HCT116 (cell line): ENCODE measurements at places on chromosomes 2 and 18.

GRCh38 chr2:105402809-105403208 lies 4.0 kb upstream of the FHL2 start:
- DNase-seq: no peak

DNA sequence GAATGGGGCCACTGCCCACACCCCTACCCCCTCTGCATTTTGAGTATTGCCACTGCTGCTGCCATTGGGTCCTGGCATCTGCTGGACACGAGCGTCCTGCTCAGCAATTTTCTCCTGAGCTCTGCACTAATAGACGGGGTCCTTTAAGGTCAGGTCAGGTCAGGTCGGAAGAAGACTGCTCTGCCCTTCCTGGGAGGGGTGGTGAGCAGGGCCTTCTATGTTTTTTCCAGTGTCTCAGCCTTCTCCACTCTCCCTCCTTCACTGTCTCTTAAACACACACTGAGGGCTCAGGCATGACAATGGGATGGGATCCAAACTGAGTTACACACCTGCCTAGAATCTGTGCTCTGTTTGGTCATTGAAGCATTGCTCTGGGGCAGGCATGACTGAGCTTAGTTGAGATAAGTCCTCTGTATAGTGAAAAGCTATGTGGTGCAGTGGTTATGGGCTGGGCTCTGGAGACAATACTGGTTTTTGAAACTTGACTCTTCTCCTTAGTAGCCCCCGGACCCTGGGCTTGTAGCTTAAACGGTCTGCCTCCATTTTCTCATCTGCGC lies 10.6 kb downstream of the MYO1B start:
- DNase-seq: no peak

DNA sequence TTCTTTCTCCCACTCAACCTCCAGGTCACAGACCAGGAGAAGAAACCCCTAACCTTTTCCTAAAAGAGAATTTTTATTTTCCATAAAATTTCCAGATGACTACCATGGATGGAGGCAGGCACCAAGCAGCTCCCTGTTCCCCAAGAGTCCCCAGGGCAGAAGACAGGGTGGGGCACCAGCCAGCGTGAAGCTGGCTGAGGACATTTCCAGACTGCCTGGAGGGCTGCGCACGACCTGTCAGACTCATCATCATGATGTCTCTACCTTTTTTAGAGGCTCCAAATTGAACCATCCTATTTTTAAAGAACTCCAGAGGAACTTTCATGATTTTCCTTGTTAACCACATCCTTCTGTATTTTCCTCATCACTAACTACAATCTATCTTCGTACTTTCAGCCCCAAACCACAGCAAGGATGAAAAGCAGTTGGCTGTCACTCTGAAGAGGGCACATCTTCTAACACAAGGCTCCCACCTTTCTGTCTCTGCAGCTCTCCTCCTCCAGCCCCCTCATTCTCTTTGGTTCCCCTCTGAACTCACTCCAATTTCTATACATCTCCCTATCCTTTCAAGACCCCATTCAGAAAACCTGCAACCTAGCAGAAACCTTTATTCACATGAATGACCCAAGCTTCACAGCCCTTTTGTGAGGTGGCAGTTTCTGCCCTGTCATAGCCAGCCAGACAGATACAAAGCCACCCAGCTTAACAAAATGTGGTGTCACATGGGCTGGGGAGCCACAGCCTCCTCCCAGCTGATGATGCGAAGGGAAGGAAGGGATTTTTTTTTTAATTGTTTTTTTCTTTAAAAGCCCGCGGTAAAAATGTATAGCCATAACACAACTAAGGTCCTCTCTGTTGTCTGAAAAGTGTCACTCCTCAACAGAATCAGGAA lies 11.1 kb downstream of the AMMECR1L start:
- DNase-seq: no peak

DNA sequence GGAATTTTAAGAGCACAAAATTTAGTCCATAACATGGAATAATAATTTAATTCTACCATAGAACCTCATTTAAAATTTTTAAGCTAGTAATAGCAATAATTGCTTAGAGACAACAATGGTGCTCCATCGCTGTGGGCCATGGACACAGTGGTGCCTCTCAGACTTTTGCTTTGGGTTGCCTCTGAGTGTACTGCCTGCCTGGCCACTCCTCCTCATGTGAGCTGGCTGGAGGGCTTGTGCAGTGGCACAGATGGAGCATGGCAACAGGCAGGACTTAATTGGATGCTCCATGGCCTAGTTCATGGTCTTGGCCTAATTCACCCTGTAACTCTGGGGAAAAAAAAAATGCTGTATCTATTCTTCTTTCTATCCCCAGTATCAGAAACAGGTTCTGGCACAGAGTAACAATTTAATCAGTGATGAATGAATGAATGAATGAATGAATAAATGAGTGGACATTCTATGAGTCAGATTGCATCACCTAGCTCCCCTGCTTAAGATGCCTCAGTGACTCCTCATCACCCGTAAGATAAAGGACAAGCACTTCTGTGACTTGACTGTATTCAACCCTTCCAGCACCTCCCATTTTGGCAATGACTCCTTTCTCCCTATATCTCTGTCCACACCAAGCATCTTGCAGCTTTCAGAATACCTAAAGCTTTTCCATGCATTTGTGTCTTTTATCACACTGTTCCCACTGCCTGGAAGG lies 211.8 kb upstream of the SLC14A2 start:
- no peak for DNase-seq

DNA sequence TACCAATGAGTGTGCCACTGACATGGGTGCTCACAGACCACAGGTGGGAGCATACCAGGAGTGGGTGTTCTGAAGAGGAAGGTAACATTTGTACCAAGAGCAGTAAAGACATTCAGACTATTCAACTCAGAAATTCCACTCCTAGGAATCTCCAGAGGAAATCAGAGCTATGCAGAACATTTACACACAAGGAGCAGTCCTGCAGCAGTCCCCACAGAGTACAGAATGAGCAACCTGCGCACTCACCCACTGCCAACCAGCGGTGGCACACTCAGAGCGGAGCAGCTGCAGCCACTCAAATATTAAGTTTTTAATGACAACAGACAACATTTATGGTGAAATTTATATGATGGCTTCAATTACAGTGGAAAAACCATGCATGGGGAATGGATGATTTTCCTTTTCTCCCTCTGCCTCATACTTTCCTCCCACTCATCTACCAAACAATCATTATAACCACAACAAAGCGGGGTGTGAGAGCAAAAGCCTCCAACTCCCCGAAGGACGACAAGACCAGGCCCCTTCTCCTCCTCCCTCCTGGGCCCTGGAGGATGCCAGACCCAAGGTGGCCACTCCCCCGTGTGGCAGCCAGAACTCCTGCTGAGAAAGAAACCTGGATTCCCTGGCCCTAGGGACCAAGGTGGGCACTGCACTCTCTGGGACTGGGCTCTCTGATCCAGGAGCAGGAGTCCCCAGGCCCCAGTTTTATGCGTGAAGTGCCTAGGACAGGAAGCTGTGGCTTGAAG lies 5.4 kb downstream of the HS6ST1 start:
- peak; percentile 18 for DNase-seq

- DNase-seq: no peak
Measured at GRCh38 chr2:54396107-54396506, 60.0 kb upstream of the SPTBN1 start.

- no peak for DNase-seq
Measured at GRCh38 chr2:172215936-172216335, 113.2 kb upstream of the DLX2 start.

DNA sequence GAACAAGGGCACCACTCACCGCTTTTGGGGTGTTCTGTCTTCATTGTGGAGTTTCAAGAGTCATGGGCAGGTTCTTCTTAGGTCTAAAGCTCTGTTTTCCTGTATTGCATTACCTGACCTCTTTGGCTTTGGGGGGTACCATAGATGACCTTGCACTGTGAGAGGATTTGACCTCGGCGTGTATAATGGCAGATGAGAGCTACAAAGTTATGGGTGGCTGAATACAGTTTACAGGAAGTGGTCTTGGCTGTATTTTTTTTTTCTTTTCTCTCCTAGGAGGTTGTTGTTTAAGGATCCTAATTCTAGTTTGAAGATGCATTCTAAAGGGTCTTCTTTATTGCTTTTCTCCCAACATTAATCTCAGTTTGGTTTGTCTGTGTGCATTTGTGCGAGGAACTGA lies 11.5 kb downstream of the GAL3ST2 start:
- DNase-seq: no peak

GRCh38 chr2:224171226-224171625 lies 132.1 kb upstream of the SERPINE2 start:
- DNase-seq: no peak

DNA sequence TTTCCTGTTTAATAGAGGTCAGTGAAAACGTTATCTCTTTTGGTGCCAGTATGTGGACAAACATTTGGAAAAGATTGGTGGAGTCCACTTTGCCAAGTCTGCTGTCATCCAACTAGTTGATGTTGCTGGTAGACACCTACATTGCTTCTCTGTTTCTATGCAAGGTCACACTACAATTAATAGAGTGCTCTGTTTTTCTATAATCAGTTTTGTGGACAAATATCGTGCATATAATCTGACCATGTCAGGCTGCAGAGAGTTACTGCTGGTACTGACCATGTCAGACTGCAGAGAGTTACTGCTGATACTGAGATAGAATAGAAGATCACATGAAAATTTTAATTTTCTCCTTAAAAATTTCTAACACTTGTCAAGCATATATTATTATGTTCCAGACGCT lies 603.3 kb downstream of the TSN start:
- DNase-seq: no peak

- peak; percentile 1 for DNase-seq
Measured at GRCh38 chr2:83196225-83196624, 1262.9 kb downstream of the SUCLG1 start.

GRCh38 chr2:145750144-145750543 lies 1230.2 kb upstream of the ZEB2 start:
- DNase-seq: no peak
